ENCODE measurements at places on chromosomes 5 and 9. TPM values are rescaled to one million over a fixed set of nuclear protein-coding genes. Genes with fewer than 3 reads are reported as not detected.

GRCh38 chr5:164504141-164504772, 998.8 kb downstream of the MAT2B start:
- DNase-seq, result peak; percentile 25

DNA sequence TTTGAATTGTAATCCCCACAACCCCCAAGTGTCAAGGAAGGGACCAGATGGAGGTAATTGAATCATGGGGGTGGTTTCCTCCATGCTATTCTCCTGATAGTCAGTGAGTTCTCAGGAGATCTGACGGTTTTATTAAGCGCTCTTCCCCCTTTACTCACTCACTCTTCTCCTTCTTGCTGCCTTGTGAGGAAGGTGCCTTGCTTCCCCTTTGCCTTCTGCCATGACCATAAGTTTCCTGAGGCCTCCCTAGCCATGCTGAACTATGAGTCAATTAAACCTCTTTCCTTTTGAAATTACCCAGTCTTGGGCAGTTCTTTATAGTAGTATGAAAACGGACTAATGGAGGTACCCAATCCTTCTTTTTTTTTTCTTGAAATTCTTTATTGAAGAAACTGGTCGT, 2.2 kb upstream of the CEP120 start:
- DNase-seq, result no peak

- DNase-seq, result no peak
These were observed 41.8 kb upstream of the FCN2 start for GRCh38 chr9:134838651-134839454.

GRCh38 chr5:44652674-44653073, 156.1 kb upstream of the MRPS30 start:
- no peak for DNase-seq

GRCh38 chr9:88268886-88269285, 119.4 kb upstream of the SPIN1 start:
- no peak for DNase-seq

DNA sequence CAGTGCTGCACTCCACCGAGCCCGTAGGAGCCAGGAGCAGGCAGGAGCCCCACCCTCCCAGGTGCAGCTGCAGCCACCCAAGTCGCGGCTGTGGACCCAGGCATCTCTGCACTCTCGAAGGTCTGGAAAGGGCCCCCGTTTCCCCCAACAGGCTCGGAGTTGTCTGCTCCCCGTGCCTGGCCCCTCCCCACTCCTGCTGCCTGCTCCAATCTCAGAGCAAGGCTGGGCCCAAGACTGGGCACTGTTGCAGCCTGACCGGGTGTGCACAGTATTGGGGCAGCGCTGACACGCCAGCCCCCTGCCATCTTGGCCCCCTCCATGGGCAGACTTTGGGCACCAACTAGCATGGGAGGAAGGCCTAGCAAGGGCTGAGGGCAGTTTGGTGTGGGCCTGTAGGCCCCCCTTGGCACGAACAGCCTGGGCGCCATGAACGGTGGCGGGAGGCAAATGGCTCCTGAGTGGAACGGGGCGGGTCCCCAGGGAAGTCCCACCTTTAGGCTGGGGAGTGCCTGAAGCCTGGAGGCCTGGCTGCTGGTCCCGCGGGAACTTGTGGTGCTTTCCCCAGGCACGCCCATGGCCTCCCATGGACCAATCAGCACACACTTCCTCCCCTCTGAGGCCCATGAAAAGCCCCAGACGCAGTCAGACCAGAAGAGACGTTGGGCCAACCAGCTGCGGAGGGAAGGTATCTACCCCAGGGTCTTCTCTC, 60.4 kb downstream of the PSAT1 start:
- DNase-seq, result no peak

GRCh38 chr9:9730174-9730573, 882.6 kb downstream of the PTPRD start:
- DNase-seq, result no peak

GRCh38 chr9:21966140-21966851, 27.9 kb downstream of the CDKN2A start:
- no peak for DNase-seq

Gene BTNL8
- not detected for total RNA-seq

Gene ZBTB26
- 10.3 TPM for total RNA-seq
